Stimulated activated CD8-positive, alpha-beta memory T cell treated with anti-CD3 and anti-CD28 coated beads, Interleukin-4, amount 100 ng/mL, for 48 hours (primary cell): ENCODE measurements at places on chromosomes 4 and X.

GRCh38 chr4:188214861-188215260, 75.6 kb downstream of the TRIML1 start:
- DNase-seq = no peak

GRCh38 chr4:145937971-145938611, 532 bp downstream of the ZNF827 start:
- peak; percentile 52 for DNase-seq

DNA sequence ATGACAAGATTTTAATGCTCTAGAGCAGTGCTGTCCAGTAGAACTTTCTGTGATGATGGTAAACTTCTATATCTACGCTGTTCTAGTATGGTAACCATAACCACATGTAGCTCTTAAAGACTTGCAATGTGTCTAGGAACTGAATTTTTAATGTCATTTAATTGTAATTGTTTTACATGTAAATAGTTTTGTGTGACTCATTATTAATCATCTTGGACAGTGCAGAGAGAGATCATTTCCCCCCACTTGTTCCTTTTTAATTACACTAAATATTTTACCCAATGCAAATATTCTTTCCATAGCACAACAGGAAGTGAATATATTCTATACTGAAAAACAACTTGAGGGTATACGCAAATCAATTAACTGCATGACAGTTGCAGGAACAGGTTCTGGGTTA, 5.8 kb downstream of the ATG4A start:
- no peak for DNase-seq

DNA sequence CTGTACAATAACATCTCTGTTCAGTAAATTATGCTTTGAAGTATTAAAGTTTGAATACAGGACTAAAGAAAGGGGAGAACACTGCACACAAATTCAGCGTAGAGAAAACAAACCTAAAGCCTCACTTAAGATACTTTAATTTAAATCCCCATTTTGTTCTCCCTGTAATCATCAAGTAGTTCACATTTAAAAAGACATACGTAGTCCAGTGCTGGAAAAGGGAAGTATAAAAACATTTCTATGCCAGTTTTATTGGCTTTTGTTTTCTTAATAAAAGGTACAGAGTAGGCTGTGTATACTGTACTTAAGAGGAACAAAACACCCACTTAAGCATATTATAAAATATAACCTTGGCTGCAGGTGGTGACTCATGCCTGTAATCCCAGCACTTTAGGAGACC, 101.6 kb downstream of the FGF16 start:
- DNase-seq = no peak

- no peak for DNase-seq
Measured at GRCh38 chr4:164423819-164424218, 330.1 kb upstream of the SMIM31 start.
